ENCODE measurements at places on chromosomes 1 and 21.
A peak's percentile ranks its signal among the peaks of the same experiment; 100 is the strongest.

DNA sequence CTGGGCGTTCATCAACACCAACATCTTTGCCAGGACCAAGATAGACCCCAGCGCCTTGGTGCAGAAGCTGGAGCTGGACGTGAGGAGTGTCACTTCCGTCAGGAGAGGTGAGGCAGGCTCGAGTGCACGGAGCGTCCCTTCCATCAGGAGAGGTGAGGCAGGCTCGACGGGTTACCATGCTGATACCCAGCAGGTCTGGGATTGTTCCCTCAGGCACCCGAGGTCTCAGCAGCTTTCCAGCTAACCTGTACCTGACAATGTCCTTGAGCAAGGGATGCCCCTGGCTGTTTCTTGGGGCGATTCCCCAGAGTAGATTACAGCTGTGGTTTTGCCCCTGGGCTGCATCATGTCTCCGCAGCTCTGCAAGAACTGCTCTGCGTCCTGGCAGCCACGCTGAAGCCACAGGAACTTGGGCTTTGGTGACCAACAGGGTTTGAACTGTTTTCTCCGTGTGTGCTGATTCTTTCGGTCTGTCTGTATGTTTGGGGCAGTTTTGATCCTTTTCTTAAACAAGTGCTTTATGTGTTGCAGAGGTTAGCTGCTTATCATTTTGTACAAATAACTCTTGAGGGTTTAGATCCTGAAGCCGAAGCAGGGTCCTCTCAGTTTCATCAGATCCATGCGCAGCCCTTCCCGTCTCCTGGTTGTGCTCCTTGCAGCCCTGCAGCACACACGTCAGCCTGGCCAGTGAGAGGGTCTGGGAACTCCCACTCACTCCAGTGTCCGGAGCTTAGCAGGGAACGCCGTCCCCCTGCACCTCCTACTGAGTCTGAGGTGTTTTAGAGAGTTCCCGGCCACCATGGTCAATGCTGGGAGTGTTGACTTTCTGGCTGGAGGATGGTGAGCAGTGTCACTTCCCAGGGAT, 4.1 kb downstream of the SLX9 start:
- no peak for DNase-seq

GRCh38 chr1:76951153-76951552, 83.9 kb downstream of the ST6GALNAC5 start:
- DNase-seq, result no peak

DNA sequence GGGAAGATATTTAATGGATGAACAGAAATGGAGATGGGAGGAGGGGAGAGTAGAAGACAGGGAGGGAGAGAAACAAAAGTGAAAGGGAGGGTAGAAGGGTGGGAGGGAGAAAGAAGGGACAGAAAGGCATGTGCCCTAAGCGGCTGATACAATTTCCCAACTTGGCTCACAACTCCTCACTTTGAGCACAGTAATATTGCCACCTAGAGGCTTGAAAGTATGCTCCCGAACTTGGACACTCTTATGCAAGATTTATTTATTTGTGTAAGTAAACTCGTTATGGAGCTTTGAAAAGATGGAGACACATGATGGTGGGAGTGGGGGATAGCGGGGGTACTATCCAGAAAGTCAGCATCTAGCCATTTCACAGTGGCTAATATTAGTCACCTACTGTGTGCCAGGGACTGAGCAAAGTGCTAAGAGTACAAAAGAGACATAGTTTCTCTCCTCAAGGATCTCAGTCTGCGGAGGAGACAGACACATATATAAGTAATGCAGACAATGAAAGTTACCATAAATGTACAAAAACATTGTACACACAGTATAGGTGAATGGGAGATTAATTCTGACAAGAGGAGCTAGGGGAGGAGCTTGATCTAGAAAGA, 189.7 kb downstream of the SEC16B start:
- DNase-seq, result peak; percentile 47

DNA sequence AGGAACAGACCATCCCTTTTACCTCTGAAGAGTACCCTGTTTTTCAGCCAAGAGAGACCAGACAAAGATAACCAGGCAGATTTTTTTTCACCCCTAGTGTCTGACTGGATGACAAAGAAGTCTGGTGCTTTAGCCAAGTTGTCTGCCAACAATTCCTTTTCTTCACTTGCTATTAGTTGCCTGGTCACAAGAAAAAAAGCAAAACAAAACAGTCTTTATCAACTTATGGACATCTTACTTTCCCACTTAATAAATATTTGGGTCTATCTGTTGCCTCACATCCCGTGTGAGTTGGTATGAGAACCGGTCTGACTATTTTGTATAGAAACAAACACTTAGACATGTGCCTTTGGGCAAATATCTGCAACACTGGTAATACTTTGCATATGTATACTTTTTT, 662.9 kb downstream of the PLPP3 start:
- no peak for DNase-seq

DNA sequence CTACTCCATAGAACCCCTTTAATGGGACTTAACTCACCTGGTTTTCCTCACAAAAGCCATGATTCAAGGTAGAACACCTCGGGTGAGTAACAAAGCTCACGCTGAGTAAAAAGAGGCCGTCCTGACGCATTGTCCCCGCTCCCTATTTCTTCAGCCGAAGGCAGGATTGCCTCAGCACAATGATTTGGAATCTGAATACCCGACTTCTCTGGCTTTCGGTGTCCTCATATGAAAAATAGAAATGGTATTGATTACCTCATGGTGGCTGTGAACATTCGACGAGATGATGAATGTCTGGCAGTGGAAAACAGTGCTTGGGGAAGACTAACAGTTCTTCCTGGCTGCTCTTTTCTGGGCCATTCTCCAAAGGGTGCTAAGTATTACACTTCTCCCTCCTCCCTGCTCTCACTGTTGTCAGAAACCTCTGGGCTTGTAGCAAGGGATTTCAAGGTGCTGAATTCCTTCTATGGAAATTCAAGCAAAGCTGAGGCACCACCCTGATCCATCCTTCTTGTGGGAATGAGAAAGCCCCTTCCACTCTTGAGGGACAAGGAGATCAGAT, 148.3 kb downstream of the C1orf94 start:
- no peak for DNase-seq

GRCh38 chr1:157289424-157290105, 151.4 kb upstream of the ETV3 start:
- no peak for DNase-seq

GRCh38 chr21:44958471-44959191, 18.8 kb downstream of the SLX9 start:
- no peak for DNase-seq

DNA sequence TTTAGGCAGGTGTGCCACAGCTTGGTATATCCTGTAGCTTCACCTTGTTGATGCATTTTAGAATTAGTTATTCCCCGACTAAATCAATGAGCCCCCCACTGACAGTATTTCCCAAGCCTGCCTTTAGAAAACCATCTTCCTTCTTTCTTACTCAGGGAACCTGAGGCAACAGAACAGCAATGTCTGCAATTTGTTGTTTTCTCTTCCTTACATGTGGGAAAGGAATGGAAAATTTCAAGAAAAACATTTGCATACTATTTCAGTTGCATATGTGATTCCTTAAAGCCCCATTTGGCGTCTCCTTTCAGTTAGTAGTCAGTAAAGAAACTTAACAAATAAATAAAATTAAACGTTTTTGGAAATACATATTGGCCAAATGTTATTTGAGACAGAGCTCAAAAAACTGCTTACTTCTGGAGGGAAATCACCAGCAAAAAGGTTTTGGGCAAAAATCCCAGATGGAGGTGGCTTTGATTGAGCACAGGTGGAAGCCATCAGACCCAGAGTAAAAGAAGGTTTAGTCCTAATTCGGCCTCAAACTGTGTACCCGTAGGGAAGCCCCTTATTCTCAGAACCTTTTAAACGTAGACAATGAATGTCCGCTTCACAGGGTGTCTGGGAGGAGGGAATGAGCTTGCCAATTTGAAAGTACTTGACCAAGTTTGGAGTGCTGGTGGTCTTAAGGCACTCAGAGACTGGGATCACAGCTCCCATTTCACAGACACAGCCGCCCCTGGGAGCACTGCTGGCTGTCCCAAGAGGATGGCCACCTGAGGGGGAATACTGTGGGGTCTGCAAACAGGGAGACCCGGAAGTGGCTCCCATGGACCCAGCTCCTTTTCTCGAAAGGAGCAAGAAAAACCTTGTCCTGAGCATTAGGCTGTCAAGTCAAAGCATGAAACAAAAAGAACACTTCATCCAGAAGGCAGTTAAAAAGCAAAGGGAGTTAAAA, 9.4 kb downstream of the LHX4 start:
- no peak for DNase-seq

DNA sequence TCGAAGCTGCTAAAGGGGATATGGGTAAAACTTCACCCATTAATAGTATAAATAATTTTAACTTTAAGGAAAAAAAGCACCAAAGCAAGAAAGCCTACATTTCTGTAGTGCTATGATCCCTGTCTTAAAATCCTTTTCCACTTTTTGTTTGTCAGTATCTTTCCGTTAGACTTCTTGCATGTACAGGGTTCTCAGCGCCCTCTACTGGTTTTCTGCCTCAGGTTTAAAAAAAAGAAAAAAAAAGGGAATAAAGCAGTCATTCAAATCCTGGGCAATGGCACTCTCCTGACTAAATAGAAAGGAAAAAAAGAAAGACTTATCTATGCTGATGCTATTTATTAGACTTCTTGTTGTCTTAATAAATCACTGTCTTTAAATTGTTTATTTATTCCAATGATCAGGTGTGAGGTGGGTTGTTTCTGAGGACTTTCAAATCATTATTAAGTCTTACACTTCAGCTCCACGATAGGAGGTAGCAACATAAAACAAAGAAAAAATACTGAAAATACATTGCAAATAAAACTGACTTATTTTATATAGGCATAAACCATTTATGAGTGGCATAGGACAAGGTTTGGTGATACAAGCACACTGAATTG, 475.4 kb upstream of the NR5A2 start:
- peak; percentile 55 for DNase-seq

DNA sequence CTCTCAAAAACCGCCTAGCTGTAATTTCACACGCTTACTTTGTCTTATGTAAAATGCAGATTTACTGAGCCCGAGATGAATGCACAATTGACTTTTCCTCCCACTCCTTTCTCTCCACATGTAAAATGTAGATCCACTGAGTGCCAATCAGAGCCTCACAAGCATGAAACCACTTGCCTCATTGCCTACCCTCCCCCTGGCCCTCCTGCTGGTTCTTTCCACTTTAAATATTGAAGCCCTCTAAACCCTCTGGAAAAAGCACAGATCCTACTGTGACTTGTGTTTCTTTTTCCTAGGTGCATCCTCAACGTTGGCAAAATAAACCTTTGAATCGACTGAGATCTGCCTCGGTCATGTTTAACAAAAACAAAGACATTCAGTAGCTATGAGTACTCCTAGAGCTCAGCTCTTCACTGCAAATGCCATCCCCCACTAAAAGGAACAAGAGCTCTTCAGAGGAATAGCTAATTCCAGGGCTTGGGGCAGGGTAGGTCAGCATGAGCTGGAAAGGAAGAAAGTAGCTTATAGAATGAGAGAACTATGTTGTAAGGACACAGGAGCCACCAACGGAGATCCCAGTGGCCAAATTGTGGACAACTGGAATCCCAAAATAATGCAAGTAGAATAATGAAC, 365.5 kb upstream of the RUNX1 start:
- DNase-seq, result no peak

- no peak for DNase-seq
Measured at GRCh38 chr1:234613128-234613875, 3.3 kb upstream of the IRF2BP2 start.

GRCh38 chr1:83064589-83065242, 934.2 kb downstream of the TTLL7 start:
- DNase-seq, result no peak

DNA sequence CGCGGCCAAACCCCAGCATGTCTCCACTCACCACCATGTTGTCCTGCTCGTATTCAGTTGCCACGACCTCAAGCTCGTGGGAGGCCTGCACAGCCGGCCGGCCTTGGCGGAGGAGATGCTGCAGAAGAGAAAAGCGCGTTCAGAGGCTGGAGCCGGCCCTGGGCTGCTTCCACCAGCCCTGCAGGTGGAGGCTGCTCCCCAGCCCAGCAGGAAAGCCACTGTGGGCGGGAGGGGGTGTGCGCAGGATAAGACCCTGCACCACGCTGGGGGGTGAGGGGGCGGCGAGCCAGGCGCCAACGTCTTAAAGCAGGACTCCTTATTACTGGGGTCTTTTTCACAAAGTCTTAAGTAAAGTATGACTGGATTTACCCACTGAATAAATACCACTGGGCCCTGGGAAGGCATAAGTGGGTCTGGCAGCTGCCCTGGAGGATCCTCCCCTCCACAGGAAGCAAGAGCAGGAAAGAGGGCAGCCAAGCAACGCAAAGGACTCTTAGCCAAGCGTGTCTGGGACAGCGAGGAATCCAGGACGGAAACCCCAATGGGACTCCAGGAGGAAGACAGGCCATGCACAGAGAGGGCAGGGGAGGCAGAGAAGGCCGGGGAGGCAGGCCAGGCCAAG, 104.8 kb downstream of the NPHP4 start:
- DNase-seq, result no peak

DNA sequence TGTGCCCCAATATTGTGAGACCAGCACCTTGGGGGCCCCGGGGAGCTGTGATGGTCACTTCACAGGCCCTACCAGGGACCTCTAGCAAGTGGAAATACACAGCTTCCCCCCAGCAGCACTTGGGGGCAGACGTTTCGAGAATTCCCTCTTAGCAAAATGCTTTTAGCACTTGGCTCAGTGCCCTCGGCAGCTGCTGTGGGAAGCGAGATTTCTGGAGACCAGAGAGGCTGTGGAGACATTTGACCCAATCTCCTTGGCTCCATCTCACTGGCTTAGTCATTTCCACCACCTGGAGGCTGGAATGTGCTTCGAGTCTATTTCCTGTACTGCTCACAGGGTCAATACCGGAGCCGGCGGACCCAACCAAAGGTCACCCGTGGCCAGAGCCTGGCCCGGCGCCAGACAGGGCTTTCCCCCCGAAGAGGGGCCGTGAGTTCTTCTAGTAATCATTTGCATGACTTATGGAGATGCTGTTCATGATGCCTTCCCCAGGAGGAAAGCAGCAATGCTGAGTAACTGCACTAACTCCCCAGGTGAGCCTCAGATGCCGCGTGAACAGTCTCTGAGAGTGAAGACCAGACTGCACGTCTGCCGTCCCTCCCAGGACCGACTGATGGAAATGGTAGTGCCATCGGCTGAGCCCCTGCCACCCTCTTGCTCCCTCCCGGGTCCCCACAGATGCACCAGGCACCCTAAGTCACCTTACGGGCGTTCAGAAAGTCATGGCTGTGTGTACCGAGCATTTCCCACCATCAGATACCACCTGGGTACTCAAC, 4.4 kb upstream of the C2CD2 start:
- no peak for DNase-seq

- no peak for DNase-seq
Measured at GRCh38 chr1:115262886-115263285, 75.2 kb downstream of the NGF start.

DNA sequence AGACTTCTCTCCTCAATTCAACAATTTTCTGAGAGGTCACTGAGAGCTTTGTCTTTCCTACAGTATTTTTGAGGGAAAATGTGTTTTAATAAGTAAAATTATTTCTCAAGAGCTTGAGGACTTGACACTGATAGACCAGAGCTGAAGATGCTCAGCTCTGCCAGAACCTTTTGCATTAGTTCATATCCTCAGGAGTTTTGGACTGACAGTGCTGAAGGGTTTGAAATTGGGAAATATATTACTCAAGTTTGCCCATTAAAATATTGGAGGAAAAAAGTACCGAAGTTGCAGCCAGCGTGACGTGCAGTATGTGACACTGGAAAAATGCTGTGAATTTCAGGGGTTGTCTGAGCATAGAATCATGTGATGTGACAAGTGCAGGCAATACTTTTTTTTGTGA, 346.6 kb upstream of the DPYD start:
- DNase-seq, result no peak

- no peak for DNase-seq
Measured at GRCh38 chr1:176193023-176193422, 14.1 kb downstream of the COP1 start.
